ENCODE measurements at places on chromosomes 6 and 20.

GRCh38 chr6:29419516-29419915, 4.8 kb downstream of the OR12D1 start:
- DNase-seq: no peak

- DNase-seq: peak; percentile 28
Observed at GRCh38 chr6:134111062-134111677, 58.7 kb upstream of the SLC2A12 start.

- DNase-seq: no peak
Observed at GRCh38 chr6:143298071-143298470, 152.4 kb downstream of the ADAT2 start.

- no peak for DNase-seq
Observed at GRCh38 chr6:47405273-47405672, 72.3 kb upstream of the CD2AP start.

DNA sequence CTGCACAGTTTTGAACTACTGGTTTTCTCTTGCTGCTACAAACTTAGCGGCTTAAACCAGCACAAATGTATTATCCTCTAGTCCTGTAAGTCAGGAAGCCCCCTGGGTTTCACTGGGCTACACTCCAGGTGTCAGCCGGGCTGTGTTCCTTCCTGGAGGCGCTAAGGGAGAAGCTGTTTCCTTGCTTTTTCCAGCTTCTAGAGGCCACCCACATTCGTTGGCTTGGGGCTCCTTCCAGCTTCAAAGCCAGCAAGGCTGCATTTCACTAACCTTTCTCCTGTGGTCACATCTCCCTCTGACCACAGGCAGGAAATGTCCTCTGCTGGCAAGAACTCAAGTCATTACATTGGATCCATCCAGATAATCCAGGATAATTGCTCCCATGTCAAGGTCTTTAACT, 350.6 kb upstream of the PLCB4 start:
- DNase-seq: no peak

GRCh38 chr6:123418071-123418470, 218.7 kb downstream of the TRDN start:
- no peak for DNase-seq

DNA sequence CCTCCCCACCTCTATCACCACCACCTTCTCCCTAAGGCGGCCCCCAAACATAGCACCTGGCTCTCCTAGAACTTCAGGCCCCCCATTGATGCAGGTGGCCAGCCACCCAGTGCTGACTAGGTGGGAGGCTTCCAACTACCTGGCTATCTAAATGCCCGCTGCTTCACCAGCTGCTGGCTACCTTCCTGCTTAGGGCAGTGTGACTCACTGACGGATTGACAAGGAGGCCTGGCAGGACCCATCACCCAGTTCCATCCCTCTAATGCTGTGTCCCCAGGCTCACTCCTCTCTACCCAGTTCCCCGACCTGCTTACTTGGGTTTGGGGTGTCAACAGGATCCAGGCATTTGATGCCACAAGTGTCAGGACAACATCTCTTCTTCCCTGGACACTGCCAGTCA, 1.1 kb downstream of the SLPI start:
- DNase-seq: no peak

GRCh38 chr6:90890683-90891330, 303.9 kb upstream of the MAP3K7 start:
- DNase-seq: no peak
